ENCODE measurements at places on chromosomes 5 and 9.

DNA sequence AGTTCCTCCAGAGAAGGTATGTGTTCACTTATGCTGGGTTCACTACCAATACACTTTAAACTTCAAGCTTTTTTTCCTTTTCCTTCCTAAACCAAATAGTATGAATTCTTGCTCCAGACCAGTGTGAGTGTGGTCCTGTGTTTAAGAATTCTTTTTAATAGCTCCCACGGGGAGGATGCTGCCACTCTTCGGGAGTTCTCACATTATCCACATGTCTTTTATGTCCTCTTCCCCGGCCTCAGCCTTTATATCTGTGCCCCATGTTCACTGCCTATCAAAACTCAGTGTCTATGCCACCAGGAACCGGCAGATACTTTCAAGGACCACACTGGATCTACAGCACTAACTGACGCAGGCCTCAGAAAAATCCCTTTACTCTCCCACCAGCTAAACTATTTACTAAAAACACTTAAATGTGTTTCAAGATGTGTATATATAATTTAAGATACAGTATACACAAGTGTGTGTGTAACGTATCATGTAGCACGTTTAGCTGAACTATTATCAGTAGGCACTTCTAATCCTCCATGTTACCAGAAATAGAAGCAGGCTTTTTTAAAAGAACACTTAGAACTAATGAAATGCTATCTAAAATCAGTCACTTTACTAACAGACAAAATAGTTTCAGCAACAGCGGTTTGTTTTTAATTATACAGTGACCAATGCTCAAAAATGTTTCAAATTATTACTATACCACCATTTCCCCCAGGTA is 88.0 kb downstream of the PLPP1 start:
- DNase-seq = no peak

- no peak for DNase-seq
These were observed 58.2 kb downstream of the F2RL2 start for GRCh38 chr5:76565009-76565408.

DNA sequence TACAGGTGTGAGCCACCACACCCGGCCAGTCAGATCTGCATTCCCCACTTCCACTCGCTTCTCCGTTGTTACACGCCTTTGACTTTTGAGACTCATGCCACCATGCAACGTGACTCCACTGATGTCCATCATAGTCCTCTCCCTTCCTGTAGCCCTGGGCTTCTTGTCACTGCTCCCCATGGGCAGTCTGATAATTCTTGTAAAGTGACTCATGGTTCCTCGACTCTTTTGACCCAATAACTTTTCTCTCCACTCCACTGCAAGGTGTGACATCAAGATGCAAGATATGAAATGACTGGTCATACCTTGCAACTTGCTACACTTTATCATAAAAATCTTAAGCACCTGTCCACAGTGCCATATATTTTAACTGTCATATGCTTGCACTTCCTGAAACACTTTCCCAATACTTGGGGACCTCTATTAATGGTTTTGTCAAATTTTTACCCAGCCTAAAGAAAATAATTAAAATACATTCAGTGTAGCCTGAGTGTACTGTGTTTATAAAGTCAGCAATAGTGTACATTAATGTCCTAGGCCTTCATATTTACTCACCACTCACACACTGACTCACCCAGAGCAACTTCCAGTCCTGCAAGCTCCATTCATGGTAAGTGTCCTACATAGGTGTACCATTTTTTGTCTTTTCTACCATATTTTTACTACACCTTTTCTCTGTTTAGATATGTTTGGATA is 18.6 kb upstream of the ANKRD18A start:
- no peak for DNase-seq

GRCh38 chr9:108910402-108910801 is 23.5 kb downstream of the ELP1 start:
- DNase-seq = no peak

GRCh38 chr5:99621772-99622681 is 693.2 kb upstream of the CHD1 start:
- no peak for DNase-seq

GRCh38 chr9:124037790-124038189 is 26.2 kb downstream of the LHX2 start:
- DNase-seq = no peak

GRCh38 chr5:28077291-28078240 is 1039.2 kb upstream of the CDH9 start:
- no peak for DNase-seq

Measured in stimulated activated CD8-positive, alpha-beta memory T cell treated with anti-CD3 and anti-CD28 coated beads, Interleukin-4, amount 100 ng/mL, for 1 hour (primary cell).